ENCODE measurements at places on chromosomes 13 and 19.

GRCh38 chr19:51173681-51174080 is 31.6 kb downstream of the SIGLEC7 start:
- DNase-seq: no peak

GRCh38 chr19:49643466-49643865 is 1.5 kb downstream of the SCAF1 start:
- DNase-seq: no peak

DNA sequence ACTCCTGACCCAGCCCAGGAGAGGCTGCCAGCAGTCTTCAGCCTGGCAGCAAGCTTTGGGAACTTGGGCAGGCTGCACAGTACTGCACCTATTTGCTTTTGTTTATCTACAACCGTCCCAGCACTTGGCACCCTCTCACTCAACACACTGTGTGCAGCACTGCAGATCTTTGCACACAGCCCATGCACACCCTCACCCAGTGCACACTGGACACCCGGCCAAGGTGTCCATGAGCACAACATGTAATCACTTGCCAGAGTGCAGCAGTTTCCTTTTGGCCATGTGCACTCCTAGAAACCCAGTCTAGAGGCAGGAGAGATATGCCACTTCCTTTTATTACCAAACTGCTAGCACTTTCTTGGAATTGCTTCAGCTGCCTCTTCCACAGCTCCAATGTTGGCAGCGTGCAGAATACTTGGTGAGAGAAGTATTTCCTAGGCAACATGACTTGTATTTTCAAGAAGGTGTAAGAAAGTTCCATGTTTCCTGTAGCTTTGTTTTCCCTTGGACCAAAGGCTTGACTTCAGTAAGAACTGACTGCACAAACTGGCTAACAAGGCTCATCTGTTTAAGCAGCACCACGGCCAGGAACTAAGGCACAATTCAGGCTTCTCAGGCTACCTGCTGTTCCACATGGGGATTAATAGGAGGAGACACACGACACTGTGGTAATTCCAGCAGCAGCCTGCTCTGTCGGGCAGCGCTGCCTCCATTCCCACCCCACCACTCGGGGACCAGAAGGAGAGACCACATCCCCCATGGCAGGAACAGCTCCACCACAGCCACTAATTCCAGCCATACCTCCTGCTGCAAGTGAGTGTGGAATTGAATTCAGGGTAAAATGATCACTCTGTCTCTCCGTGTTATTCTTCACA is 15.3 kb downstream of the ATP7B start:
- DNase-seq: no peak

DNA sequence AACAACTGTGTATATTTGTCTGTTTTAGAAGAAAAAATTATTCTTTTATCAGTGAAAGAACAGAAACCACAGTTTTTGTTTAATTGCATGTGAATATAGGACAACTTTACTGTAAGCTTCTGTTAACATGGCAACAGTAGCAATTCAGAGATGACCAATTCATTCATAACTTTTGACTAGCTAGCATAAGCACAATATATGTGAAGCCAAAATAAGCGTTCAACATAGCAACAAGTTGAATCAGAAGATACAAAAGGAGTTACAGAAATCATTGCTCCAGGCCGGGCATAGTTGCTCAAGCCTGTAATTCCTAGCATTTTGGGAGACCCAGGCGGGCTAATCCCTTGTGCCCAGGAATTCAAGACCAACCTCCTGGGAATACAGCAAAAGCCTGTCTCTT is 197.1 kb upstream of the GPC6 start:
- DNase-seq: no peak

DNA sequence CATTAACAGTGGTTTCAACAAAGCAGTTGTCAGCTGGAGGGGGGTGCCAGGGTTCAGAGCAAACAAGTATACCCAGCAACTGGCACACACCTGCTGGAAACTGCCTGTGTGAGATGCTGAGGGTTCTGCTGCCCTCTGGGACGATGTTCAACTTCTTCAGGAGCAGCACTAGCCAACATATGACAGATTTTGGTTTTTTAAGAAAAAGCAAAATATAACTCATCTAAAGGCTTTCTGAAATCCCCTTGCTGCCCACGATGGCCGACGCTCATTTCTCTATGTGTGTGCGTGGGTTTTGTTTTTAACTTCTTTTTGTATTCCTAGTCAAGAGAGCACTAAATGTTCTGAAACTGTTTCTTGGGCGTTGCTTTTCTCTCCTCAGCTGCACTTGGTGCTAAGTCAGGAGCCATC is 79.9 kb downstream of the MRPL57 start:
- DNase-seq: no peak

GRCh38 chr19:29517946-29518345 is 7.8 kb upstream of the VSTM2B start:
- no peak for DNase-seq

- no peak for DNase-seq
These were observed 930 bp upstream of the FBN3 start for GRCh38 chr19:8150178-8150865.

- no peak for DNase-seq
These were observed 21.3 kb downstream of the VRK3 start for GRCh38 chr19:50003810-50004419.

GRCh38 chr13:30735025-30735871 is at the start of gene ALOX5AP:
Gene ALOX5AP, plus strand, starts transcription at chr13:30735543. Its CDS starts 63 bp downstream, at chr13:30735606.
- no peak for DNase-seq

GRCh38 chr19:49217382-49217781 is 59.8 kb downstream of the TRPM4 start:
- DNase-seq: no peak

GRCh38 chr13:51682686-51683085 is 98.4 kb downstream of the WDFY2 start:
- no peak for DNase-seq

DNA sequence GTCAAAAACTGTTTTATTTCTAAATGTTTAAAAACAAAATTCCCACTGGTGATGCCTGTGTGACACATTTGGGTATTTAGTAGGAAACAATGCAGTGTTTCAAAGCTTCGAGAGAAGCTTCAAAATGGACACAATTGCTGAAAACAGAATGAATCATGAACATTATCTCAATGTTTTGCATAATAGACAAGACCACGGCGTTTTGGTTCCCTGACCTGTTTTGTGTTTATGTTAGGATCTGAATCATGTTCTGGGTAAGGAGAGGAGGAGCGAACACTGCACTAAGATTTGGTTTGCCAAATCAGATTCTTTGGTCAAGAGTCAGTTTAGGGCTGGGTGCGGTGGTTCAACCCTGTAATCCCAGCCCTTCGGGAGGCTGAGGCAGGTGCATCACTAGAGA is 42.2 kb downstream of the IFT88 start:
- DNase-seq: no peak

DNA sequence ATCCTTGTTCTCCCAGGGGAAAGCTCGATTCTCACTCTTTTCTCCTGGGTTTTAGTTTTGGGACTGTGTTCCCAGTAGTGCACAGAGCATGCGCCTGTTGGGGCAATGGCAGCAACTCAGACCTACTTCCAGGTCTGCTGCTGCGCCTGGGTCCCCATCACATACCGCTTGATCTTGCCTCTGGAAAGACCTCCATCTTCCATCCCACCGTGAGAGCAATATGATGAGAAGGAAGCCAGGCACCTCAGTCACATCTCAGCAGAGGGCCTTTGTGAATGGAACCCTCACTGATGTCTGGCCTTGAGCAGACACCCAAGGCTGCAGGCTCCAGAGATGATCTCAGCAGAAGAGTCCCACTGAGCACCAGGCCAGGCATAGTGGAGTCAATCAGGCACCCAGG is 176.8 kb upstream of the ZNF507 start:
- no peak for DNase-seq

DNA sequence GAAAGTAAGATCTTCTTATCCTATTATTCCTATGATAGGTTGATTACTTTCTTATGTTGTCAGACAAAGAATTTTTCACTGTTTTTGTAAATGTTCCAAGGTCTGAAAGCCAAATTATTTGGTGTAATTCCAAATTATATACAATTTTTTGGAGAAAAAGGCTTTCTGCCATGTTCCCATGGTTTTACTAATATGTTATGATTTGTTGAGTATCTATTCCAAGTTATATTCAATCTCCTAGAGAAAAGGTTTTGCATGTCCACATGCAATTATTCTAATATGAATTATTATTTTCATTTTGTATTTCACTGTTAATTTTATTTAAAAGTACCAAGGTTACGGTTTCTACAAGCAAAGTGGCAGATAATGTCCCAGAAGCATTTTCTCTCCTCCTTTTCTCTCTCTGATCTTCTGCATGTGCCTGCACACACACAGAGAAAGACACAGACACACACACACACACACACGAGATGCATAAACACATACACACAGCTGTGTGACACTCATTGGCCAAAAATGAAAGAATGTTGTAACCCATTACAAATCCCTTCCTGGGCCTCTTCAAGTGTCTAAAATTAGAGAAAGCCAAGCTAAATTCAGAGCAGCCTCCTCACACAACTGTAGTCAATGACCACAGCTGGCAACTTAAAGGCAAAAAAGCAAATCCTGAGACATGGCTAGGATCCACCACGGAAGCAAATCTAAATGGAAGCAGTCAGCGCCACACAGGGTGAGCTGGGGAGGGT is 621.0 kb downstream of the EFNB2 start:
- no peak for DNase-seq

DNA sequence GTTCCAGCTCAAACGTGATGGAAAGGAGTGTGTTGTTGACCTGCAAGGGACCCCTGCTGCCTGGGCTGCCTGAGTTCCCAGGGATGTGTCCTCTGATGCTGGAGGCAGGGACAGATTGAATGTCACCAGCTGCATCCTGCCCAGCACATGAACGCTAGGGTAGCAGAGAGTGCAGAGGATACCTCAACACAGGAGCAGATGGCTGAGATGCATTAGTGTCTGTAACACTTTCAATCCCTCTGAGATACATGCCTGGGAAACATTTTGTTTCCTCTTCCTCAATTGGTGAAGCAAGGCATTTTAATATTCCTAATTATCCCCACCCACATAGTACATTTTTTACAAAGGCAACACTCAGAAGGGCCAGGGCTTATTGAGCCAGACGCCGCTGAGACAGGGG is 106.4 kb upstream of the UBL3 start:
- no peak for DNase-seq

DNA sequence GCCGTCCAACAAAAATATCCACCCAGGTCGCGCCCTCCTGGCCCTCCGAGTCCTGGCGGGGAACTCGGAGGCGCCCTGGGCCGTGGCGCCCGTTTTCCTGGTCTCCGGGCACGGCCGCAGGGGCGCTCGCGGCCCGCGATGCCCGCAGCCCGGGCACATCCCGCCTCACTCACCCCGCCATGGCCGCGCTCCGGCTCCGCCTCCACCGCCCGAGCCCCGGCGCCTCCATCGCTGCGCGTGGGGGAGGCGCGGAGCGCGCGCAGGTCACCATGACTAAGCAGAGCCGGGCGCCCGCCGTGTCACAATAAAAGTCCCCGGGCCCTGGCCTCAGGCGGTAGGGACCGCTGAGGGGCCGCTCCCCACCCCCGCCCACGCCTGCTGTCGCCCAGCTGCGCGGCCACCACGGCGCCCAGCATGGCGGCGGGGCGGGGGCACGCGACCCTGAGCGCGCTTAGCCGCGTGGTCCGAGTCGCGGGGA is 593 bp downstream of the KEAP1 start:
- peak; percentile 54 for DNase-seq

DNA sequence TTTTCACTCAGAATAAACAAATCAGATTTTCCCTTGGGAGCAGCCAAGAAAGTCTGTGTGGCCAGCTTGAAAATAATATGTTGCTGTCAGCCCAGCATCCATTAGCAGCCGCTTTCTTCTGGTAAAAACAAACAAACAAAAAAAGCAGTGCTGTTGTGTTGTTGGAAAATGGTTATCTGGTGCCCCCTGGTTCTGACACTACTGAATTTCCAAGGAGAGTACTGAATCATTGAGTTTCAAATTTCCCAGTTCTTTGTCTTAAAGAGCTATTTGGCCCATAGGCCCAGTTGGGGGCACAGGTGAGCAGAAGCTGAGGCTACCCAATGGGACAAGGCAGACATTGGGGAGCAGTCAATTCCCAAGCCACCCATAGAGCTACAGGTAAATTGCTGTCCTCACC is 995.9 kb downstream of the UQCRFS1 start:
- no peak for DNase-seq

GRCh38 chr19:38262585-38263268 is 1.6 kb upstream of the SPINT2 start:
- DNase-seq: no peak

- no peak for DNase-seq
These were observed 44.0 kb upstream of the KPNA3 start for GRCh38 chr13:49836516-49836915.

- no peak for DNase-seq
These were observed 2.3 kb downstream of the OR7C2 start for GRCh38 chr19:14943601-14944000.

- no peak for DNase-seq
These were observed 29.2 kb downstream of the WDR87 start for GRCh38 chr19:37877147-37877546.

DNA sequence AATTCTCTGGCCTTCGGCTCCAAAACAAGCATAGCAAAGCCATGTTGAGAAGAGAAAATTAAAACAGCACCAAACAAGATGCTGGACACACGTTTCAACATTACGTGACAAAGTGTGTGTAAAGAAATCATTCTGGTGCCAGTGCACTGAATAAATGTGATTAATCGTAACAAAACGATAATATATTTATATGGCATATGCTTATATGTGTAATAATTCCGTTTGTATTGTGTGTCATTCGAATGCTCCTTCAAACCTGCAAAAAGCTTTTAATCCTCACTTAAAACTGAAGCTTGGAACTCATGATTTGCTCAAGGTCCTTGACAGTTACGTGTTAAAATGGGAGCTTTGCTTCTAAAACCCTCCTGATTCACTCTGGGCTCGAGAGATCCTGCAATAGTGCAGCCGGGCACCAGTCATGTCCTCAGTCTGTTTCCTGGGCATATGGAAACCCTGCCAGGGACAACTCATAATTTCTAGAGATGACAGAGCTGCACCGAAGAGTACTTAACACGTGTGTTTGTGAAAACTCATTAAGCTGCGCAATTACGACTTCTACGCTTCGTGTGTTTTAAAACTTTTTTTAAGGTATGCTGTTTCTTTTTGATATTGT is 731 bp upstream of the AKAP8L start:
- no peak for DNase-seq

DNA sequence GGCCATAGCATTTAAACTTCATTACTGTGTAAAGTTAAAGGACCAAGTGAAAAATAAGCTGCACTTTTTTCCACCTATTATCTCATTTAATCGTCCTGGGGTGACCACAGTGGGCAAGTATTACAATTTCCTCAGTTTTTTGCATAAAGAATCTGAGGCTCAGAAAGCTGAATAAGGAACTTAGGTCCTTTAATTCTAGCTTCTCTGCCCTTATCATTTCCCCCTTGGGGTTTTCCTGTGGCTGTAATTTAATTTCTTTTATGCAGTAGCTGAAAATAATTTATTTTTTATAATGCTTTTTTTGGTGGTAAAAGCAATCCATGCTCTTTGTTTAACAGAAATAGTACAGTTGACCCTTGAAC is 59.8 kb upstream of the RCBTB2 start:
- DNase-seq: no peak

GRCh38 chr19:38685666-38686529 is 38.4 kb downstream of the ACTN4 start:
- DNase-seq: no peak

All from caudate nucleus (tissue), 63 donors.